Fibroblast of the aortic adventitia (primary cell): ENCODE measurements at places on chromosomes 1 and 21. TPM values are rescaled to one million over a fixed set of nuclear protein-coding genes. Genes with fewer than 3 reads are reported as not detected.

- no peak for DNase-seq
These were observed 208.2 kb upstream of the USP25 start for GRCh38 chr21:15521644-15522001.

DNA sequence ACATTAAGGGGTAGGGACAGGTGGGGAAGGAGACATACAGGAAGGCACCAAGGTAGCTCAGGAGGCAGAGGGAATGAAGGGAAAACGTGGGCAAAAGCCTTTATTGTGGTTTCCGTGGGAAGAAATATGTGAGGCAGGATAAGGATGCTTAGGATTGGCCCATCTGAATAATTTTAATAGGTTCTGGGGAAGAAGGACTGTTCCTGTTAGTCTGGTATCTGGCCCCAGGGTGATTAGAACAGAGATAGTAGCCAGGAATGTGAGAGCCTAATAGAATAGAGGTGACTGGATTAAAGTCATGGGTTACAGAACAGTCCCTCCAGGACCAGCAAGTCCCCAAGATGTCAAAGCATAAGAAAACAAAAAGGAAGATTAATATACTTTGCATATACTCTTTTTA lies 545.2 kb upstream of the CAMK1G start:
- no peak for DNase-seq

DNA sequence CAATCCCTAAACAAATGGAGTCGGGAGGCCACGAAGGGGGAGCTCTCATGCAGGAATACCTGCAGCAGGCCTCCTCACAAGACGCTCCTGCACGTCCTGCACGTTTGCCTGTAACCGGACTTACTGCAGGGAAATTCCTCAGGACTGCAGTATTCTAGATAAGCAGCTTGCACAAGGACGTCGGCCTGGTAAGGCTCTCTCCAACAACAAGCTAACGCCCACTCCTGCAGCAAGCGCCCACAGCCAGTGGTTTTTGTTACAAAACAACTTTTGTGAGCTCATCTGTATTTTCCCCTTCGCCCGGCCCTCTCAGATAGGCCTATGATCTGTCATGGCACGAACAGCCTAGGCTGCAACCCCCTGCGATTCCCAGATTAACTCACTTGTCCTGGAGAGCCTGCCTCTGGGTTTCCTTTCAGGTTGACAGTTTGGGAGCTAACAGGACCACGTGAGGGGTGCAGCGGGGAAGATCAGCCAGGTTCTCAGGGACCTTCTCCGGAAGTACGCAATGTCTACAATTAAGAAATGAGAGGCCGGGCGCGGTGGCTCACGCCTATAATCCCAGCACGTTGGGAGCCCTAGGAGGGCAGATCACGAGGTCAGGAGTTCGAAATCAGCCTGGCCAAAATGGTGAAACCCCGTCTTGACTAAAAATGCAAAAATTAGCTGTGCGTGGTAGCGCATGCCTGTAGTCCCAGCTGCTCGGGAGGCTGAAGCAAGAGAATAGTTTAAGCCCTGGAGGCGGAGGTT lies 921 bp upstream of the MIB2 start:
- peak; percentile 91 for DNase-seq

- no peak for DNase-seq
These were observed 17.3 kb downstream of the DDX59 start for GRCh38 chr1:200652378-200652777.

GRCh38 chr1:59804301-59804700 lies 10.4 kb upstream of the HOOK1 start:
- no peak for DNase-seq

DNA sequence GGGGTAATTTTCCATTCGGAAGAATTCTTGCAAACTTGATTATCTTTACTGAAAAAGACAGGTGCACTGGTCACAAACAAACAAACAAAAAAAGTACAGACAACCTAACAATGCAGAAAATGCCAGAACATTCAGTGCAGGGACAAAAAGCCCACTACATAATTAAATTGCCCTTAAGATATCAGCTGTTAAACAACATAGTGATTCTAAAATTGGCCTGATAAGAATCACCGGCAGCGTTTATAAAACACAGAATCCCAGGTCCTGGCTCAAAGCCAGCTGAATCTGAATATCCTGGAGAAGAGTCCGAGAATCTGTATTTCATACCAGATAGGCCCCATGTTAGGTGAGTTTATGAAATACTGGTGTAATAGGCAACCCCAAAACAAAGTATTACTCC lies 6.1 kb downstream of the PLPP3 start:
- DNase-seq: peak; percentile 38

GRCh38 chr1:65113298-65113697 lies 34.7 kb upstream of the AK4 start:
- no peak for DNase-seq

DNA sequence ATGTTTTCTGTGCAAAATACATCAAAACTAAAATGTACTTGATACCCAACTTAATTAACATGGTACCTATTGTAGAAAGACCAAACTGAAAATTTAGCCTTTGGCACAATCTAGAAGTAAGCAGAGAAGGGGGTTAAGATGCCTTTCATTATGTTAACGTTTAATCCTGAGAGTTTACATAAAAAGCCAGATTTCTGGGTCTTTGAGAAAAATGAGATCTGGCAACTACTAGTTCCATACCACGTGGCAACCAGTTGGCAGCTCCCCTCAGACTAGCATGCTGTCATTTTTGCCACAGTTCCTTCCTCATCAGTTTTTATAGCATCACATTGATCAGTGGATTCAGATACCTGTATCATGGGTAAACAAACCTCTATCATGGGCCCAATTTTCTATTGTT lies 1.5 kb downstream of the RO60 start:
- DNase-seq: peak; percentile 26

The OPN3 gene
- total RNA-seq: 2.6 and 12.8 TPM in 2 replicates

The RAB25 gene
- not detected in 2 replicates for total RNA-seq

The ECE1 gene
- 30.7 and 90.4 TPM in 2 replicates for total RNA-seq

The OR2T2 gene
- not detected in 2 replicates for total RNA-seq

The FAM3B gene
- total RNA-seq: not detected in 2 replicates

The ADAMTS1 gene
- total RNA-seq: 284 and 390 TPM in 2 replicates

The TEKT2 gene
- 0.18 and 2.1 TPM in 2 replicates for total RNA-seq
